Activated gamma-delta T cell treated with Interleukin-2 at 50 U/mL for 16 hours (primary cell): ENCODE measurements at places on chromosomes 12 and 14.

DNA sequence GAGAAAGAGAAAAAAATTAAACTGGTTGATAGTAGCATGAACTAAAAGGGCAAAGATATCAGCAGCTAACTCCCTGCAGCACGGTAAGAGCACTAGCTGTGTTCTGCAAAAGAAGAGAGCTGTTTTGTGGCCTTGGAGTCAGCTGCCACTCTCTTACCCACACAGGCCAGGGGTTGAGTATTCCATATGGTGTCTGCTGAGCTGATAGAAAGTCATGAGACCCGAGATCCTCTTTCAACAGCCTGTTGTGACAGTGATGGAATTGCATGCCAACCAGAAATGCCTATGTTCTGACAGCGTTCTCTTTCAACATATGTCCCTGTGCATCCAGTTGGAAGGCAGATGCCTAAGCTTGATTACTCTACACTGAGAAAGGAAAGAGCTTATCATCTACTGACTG, 39.9 kb downstream of the TMTC1 start:
- DNase-seq: no peak

DNA sequence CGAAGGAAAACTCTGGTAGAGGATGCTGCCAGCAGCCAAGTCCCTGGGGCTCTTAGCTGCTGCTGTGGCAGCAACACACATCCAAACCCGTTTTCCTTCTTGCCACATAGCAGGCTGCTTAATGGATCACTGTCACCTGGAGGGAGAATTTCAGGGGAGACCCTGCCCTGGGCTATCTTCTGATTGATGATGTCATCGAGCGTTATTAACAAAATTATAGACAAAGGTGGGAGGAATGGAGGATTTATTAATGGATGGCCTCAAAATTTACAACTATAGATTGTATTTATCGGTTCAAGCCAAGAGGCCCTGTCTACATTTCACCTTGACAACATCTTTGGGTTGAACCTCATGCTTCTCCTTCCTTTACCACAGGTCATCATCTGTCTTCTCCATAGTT, 120.8 kb upstream of the PZP start:
- no peak for DNase-seq

GRCh38 chr14:92416544-92416943, 93.6 kb downstream of the SLC24A4 start:
- DNase-seq: no peak

DNA sequence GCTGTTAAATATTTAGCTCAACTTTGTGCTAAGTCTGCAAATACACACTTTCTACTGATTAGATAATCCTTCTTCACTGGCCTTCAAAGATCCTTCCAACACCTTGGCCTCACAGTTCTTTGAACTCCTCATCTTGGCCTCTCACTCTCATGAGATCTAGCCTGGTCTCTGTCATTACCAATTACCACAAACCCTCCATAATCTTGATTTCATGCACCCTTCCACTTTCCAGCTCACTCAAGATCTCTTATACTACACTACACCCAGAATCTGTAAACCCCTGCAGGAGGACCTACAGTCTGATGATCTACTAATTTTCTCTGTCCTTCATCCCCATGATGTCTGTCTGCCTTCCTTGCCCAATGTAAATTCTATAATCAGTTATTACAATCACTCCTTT, 71.1 kb downstream of the DUSP16 start:
- DNase-seq: no peak

DNA sequence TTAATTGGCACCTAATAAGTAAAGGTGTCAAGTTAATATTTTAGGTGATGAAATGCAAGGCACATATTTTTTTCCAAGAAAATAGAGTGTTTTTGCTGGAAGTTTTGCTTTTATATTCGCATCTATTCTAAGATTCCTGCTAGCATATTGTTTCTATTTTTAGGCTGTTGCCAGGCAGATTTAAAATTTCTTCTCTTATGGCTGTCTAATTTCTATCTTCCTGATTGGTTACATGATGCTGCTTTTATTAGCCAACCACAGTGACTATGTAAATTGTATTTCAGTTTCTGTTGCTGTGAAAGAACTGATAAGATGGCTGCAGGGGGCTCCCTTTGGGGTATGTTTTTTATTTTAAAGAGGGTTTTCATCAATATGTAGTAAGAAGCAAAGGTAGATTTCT, 42.7 kb downstream of the ATF7IP start:
- DNase-seq: no peak

GRCh38 chr14:85531141-85531586, 1.2 kb downstream of the FLRT2 start:
- no peak for DNase-seq

GRCh38 chr12:15205341-15206010, 15.7 kb downstream of the RERG start:
- DNase-seq: no peak

- DNase-seq: no peak
Observed at GRCh38 chr12:19548834-19549233, 109.5 kb downstream of the AEBP2 start.

- DNase-seq: no peak
Observed at GRCh38 chr14:45201905-45202304, 51.1 kb downstream of the MIS18BP1 start.

- no peak for DNase-seq
Observed at GRCh38 chr12:105030820-105031807, 45.0 kb downstream of the NOPCHAP1 start.

GRCh38 chr12:132285991-132286681, 43.3 kb downstream of the GALNT9 start:
- DNase-seq: no peak

DNA sequence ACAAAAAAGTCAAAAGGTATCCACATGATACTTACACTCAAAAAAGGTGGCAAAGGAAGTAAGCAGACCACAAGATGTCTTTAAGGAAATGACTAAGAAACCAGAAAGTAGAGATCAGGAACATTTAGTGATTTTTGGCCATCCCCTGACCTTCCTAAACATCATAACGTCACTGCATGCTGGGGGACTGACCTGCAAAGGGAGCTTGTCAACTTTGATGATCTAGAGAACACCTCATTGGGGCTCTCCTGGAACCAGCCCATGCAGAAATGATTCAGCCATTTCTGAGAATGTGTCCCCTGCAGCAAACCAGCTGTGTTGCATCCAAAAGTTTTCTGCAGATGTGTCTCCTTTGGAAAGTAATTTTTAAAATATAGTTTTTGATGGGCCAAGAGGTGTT, 152.2 kb upstream of the RASSF8 start:
- DNase-seq: no peak

- no peak for DNase-seq
Observed at GRCh38 chr14:97074856-97075255, 277.7 kb downstream of the VRK1 start.

DNA sequence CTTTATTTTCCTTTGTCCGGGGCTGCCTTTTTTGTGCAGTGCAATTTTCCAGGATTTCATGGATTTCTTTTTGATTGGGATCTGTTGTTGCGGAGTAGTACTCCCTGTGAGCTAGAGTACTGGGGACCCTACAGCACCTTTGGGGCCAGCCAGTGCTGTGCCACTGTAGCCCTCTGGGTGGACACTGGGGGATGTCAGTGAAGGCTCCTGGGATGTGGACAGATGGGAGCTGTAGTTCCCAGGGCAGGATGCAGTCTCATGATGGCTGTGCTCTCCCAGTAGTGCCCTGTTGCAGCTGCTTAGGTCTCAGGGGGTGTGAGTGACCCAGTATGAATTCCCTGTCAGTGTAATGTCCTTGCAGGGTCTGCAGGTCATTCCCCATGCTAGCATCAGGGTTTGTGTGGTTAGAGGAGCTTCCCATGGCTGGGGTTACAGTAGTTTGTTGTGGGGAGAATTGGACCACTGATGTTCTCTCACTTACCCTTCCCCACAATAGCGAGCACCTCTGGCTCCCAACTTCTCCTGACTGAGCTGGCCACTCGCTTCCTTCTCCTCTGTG, 72.2 kb downstream of the BRMS1L start:
- DNase-seq: no peak
